ENCODE measurements at places on chromosomes 12 and 14.

- DNase-seq = no peak
Measured at GRCh38 chr12:111893287-111893686, 51.3 kb downstream of the MAPKAPK5 start.

GRCh38 chr14:30657606-30658163, 35.6 kb downstream of the SCFD1 start:
- no peak for DNase-seq

DNA sequence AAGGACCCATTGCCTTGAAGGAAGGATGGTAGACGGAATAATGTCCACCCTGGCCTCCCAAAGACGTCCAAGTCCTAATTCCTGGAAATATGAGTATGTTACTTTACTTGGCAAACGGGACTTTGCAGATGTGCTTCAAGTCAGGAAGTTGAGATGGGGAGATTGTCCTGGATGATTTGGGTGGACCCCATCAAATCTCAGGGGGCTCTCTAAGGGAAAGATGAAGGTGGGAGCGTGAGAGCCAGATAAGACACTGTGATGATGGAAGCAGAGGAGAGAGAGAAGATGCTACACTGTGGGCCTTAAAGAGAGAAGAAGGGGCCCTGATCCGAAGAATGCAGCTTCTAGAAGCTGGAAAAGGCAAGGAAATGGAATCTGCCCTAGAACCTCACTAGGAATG, 29.6 kb upstream of the LTA4H start:
- no peak for DNase-seq

- DNase-seq = no peak
Measured at GRCh38 chr14:105419195-105420091, at the start of gene MTA1. Gene MTA1 (plus strand): TSS chr14:105419827. CDS start chr14:105420036, 209 bp downstream.

DNA sequence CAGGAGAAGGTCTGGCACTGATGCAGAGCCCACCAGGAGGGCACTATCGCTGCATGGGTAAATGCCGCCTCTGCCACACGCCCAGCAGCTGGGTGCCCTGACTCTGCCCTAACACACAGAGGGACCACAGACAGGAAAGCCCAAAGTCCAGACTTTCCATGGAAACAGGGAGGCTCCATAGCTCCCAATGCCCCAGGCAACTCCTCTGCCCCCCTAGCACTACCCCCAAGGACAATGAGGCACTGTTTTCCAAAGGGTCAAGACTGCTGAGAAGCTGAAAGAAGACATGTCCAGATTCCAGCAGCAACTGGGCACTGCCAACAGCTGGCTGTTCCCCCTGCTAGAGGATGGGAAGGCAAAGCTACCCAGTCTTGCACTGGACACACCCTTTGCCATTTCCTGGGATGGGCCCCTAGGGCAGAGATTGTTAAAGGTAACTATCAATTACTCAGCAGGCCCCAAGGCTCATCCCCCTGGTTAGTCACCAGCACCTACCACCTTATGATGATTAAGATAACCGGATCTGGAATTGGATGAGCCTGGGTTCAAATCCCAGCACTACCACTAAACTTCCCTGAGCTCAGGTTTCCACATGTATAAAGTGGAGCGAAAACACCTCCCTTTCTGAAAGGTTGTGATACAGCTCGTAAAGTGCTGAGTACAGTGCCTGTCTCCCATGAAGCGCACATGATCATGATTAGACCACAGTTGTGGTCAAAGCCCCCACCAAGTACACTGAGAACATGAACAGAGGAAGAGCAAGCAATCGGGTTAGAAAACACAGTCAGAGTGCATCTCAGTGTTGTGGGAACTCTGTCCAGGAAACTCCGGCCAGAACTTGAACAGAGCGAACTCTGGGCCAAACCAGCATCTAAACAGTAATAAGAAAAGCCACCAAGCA, 3.3 kb downstream of the PXN start:
- no peak for DNase-seq

- peak; percentile 4 for DNase-seq
Measured at GRCh38 chr12:19482551-19483109, 43.3 kb downstream of the AEBP2 start.

All from stimulated activated CD8-positive, alpha-beta memory T cell treated with anti-CD3 and anti-CD28 coated beads, Interleukin-12 subunit alpha, Interleukin-12 subunit beta, amount 100 ng/mL, for 1 hour (primary cell).